Muscle of leg (tissue), 16 donors: ENCODE measurements at places on chromosomes 3 and 15. TPM values are rescaled to one million over a fixed set of nuclear protein-coding genes. Genes with fewer than 3 reads are reported as not detected.

GRCh38 chr3:15023249-15023648, 41.9 kb downstream of the MRPS25 start:
- no peak for DNase-seq
- no peaks in the 10 kb centered on the region for H3K27me3 ChIP-seq
- no peaks in the 10 kb centered on the region for H3K4me1 ChIP-seq
- H3K27ac ChIP-seq, result no peak overlapping the region

DNA sequence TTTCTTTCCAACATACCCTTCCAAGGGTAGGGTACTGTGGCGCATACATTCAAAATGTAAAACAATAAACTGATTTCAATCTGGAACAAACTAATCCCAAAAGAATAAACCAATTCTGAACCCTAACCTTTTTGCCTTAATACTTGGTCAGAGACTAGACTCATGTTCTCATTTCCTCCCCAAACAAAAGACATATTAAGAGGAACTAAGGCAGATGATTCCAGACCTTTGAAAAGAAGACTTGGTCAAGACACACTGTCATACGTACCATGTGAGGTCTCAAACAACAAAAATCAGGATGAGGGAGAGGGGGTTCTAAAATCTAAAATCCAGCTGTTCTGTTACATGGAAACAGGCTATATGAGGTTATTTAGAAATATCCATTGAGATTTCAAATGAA, 102.1 kb downstream of the RFTN1 start:
- no peaks in the 10 kb centered on the region for H3K4me1 ChIP-seq
- H3K27me3 ChIP-seq, result peaks cover 2% of the 10 kb centered on the region
- no peak overlapping the region for H3K4me3 ChIP-seq
- no peak for DNase-seq
- H3K27ac ChIP-seq, result no peak overlapping the region

The LRRIQ4 gene
- total RNA-seq, result 0.09 TPM

DNA sequence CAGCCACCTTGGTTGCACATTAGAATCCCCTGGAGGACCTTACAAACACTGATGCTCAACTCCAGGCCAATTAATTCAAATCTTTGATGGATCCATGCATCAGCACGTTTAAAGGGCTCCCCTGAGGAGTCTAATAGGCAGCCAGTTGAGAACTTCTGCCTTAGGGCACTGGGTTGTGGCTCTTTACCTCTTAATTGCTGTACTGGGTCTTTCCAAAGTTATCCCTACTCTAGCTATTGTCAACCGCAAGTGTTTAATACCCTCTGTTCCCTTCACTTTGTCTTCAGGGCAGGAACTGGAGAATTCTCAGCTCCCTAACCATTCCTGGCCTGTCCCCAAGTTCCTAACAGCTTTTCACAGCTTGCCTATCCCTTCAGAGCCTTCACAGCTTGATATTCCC, 15.0 kb upstream of the FAM174B start:
- peaks cover 2% of the 10 kb centered on the region for H3K27me3 ChIP-seq
- H3K4me3 ChIP-seq, result no peak overlapping the region
- no peak overlapping the region for H3K27ac ChIP-seq
- no peaks in the 10 kb centered on the region for H3K36me3 ChIP-seq
- DNase-seq, result no peak

DNA sequence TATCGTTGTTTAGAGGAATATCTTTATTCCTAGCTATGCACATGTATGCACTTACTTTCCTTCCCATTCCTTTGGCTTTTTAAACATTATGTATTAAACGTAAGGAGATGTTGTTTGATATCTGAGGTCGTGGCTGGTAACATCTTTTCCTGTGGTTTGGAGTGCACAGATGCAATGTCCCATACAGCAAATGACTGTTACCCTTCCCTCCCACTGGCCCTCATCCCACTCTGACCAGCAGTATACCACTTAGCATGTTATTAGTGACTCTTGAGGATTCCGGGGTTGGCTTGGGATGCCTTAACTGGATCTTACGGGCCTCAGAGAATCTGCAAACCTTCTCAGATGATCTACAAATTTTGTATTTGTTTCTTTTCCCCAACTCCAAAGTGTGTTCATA, 34.5 kb downstream of the TGFBR2 start:
- peaks cover 13% of the 10 kb centered on the region for H3K4me1 ChIP-seq
- no peaks in the 10 kb centered on the region for H3K27me3 ChIP-seq
- no peak overlapping the region for H3K27ac ChIP-seq
- peaks cover 14% of the 10 kb centered on the region for H3K36me3 ChIP-seq
- H3K4me3 ChIP-seq, result no peak overlapping the region

GRCh38 chr3:69658514-69659140, 80.6 kb upstream of the MITF start:
- no peaks in the 10 kb centered on the region for H3K4me1 ChIP-seq
- H3K27me3 ChIP-seq, result no peaks in the 10 kb centered on the region
- no peak overlapping the region for H3K27ac ChIP-seq
- H3K4me3 ChIP-seq, result no peak overlapping the region
- H3K36me3 ChIP-seq, result no peaks in the 10 kb centered on the region
- peak; percentile 82 for DNase-seq

- no peak overlapping the region for H3K4me3 ChIP-seq
- no peaks in the 10 kb centered on the region for H3K27me3 ChIP-seq
- H3K36me3 ChIP-seq, result no peaks in the 10 kb centered on the region
Observed at GRCh38 chr15:68989541-68990230, 24.8 kb upstream of the NOX5 start.

- H3K4me3 ChIP-seq, result no peak overlapping the region
- no peaks in the 10 kb centered on the region for H3K27me3 ChIP-seq
- DNase-seq, result no peak
- H3K27ac ChIP-seq, result no peak overlapping the region
Observed at GRCh38 chr3:146550070-146550615, 5.7 kb upstream of the PLSCR1 start.

- no peak overlapping the region for H3K4me3 ChIP-seq
- H3K36me3 ChIP-seq, result peaks cover 53% of the 10 kb centered on the region
- no peak for DNase-seq
- H3K27ac ChIP-seq, result peak overlapping the region; percentile 49
- peaks cover 54% of the 10 kb centered on the region for H3K4me1 ChIP-seq
Observed at GRCh38 chr15:84832448-84833040, 15.4 kb downstream of the ALPK3 start.

GRCh38 chr3:26292780-26293179, 329.8 kb upstream of the LRRC3B start:
- no peak for DNase-seq
- H3K27ac ChIP-seq, result peak overlapping the region; percentile 20
- H3K4me1 ChIP-seq, result no peaks in the 10 kb centered on the region
- H3K36me3 ChIP-seq, result no peaks in the 10 kb centered on the region
- H3K27me3 ChIP-seq, result no peaks in the 10 kb centered on the region

GRCh38 chr3:81301230-81301629, 460.2 kb downstream of the GBE1 start:
- H3K4me1 ChIP-seq, result no peaks in the 10 kb centered on the region
- H3K4me3 ChIP-seq, result no peak overlapping the region
- DNase-seq, result no peak
- H3K27me3 ChIP-seq, result no peaks in the 10 kb centered on the region
- no peak overlapping the region for H3K27ac ChIP-seq
- no peaks in the 10 kb centered on the region for H3K36me3 ChIP-seq

GRCh38 chr15:50381438-50381837, 26.4 kb upstream of the GABPB1 start:
- H3K27ac ChIP-seq, result no peak overlapping the region
- H3K36me3 ChIP-seq, result no peaks in the 10 kb centered on the region
- H3K4me1 ChIP-seq, result no peaks in the 10 kb centered on the region
- H3K27me3 ChIP-seq, result no peaks in the 10 kb centered on the region
- H3K4me3 ChIP-seq, result no peak overlapping the region
- no peak for DNase-seq

GRCh38 chr3:64125561-64125960, 99.7 kb downstream of the PRICKLE2 start:
- peaks cover 3% of the 10 kb centered on the region for H3K4me1 ChIP-seq
- no peak for DNase-seq
- no peak overlapping the region for H3K27ac ChIP-seq
- H3K27me3 ChIP-seq, result no peaks in the 10 kb centered on the region
- no peaks in the 10 kb centered on the region for H3K36me3 ChIP-seq
- no peak overlapping the region for H3K4me3 ChIP-seq

- DNase-seq, result no peak
- H3K27me3 ChIP-seq, result no peaks in the 10 kb centered on the region
- H3K36me3 ChIP-seq, result no peaks in the 10 kb centered on the region
- H3K4me1 ChIP-seq, result peaks cover 5% of the 10 kb centered on the region
- H3K27ac ChIP-seq, result no peak overlapping the region
Observed at GRCh38 chr3:16794257-16794656, 90.5 kb upstream of the PLCL2 start.

DNA sequence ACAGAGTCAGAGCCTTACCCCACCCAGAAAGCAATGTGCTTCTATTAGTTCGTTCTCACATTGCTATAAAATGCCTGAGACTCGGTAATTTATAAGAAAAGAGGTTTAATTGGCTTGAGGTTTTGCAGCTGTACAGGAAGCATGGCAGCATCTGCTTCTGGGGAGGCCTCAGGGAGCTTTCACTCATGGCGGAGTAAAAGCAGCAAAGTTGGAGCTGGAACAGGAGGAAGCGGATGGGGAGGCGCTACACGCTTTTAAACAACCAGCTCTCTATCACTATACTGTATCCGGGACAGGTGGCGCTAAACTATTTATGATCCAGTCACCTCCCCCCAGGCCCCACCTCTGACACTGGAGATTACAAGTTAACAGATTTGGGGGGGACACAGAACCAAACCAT, 176.3 kb upstream of the BHLHE40 start:
- no peak overlapping the region for H3K27ac ChIP-seq
- peaks cover 11% of the 10 kb centered on the region for H3K36me3 ChIP-seq
- H3K4me3 ChIP-seq, result no peak overlapping the region
- H3K4me1 ChIP-seq, result peaks cover 14% of the 10 kb centered on the region
- no peak for DNase-seq
- no peaks in the 10 kb centered on the region for H3K27me3 ChIP-seq

GRCh38 chr3:156602424-156602823, 47.5 kb upstream of the SSR3 start:
- no peaks in the 10 kb centered on the region for H3K36me3 ChIP-seq
- no peak overlapping the region for H3K4me3 ChIP-seq
- H3K27ac ChIP-seq, result no peak overlapping the region

DNA sequence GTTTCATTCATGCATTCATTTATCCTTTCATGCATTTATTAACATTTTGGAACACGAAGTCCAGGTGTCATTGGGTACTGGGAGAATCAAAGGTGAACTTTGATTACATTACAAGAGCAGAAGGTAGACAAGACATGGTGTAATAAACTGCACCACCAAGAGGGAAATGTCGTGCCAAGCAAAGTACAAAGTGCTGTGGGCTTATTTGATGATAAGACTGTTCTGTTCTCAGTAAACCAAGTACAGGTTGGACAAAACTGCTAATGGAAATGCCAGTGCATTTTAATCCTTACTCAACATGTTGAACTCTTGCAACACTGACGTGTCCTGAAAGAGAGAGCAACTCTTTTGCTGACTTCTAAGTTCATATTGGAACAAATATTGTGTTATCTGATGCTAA, 69.4 kb downstream of the MME start:
- no peak for DNase-seq
- no peaks in the 10 kb centered on the region for H3K4me1 ChIP-seq
- no peak overlapping the region for H3K27ac ChIP-seq
- no peak overlapping the region for H3K4me3 ChIP-seq
- no peaks in the 10 kb centered on the region for H3K27me3 ChIP-seq

The AMOTL2 gene
- 52.6 TPM for total RNA-seq

DNA sequence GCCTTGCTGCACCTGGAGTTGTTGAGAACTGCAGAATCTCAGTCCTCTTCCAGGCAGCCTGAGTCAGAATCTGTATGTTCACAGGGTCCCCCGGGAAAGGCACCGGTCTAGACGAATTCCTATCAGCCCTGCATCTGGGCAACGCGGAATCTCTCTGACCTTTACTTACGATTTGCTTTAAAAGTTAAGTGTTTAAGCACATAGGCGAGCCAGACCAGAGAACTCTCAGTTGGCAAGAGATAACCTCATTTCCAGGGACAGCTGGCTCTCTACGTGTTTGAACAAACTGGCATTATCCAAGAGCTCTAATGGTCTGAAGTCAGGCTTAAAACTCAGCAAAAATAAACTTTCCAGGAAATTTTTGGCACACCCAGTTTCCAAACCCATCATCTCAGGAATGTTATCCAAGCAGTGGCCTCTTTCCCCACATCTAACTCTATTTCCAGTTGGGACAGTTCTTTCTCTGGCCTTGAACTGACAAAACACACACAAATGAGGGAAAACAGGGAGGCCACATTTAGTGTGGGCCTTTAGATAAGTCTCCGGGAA, 53.4 kb downstream of the HES1 start:
- H3K36me3 ChIP-seq, result no peaks in the 10 kb centered on the region
- DNase-seq, result peak; percentile 86
- H3K27ac ChIP-seq, result peak overlapping the region; percentile 44
- peaks cover 29% of the 10 kb centered on the region for H3K4me1 ChIP-seq
- peaks cover 2% of the 10 kb centered on the region for H3K27me3 ChIP-seq
- H3K4me3 ChIP-seq, result no peak overlapping the region

The BRK1 gene
- 106 TPM for total RNA-seq
